ENCODE measurements at places on chromosomes 5 and 9.

GRCh38 chr5:139912804-139913203 lies 117.2 kb downstream of the PSD2 start:
- no peak for DNase-seq

DNA sequence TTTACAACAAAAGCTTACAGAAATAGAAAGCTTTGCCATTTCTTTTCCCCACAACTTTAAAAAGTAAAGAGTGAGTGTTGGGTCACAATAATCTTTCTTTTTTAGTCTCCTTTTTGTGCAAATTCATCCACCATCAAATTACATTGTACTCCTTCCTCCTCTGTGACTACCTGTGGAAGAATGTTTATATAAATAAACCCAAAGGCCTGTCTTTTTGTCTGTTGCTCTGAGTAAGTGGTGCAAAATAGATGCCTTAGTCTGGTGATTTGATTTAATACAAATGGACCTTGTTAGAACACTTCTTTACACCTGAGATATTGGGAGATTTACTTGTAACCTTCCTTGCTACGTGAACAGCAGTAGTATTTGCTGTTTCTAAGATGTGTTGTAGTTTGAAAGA lies 53.5 kb upstream of the TAF11L2 start:
- no peak for DNase-seq

DNA sequence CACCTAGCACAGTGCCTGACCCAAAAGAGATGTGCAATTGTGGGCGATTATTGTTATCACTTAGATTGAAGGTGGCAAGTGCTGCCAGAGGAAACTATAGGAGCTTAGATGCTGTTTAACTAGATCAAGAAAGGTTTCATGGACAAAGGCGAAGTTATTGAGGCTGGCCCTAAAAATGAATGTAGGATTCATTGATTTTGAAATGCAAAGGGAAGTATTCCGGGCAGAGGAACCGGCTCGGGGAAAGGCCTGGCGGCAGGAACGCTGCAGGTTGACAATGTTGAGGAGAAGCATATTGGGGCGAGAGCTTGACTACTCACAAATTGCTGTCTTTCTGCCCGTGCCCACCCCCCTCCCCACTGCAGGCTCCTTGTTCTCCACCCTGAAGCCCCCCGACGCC lies 37.4 kb upstream of the TTC1 start:
- DNase-seq = no peak

DNA sequence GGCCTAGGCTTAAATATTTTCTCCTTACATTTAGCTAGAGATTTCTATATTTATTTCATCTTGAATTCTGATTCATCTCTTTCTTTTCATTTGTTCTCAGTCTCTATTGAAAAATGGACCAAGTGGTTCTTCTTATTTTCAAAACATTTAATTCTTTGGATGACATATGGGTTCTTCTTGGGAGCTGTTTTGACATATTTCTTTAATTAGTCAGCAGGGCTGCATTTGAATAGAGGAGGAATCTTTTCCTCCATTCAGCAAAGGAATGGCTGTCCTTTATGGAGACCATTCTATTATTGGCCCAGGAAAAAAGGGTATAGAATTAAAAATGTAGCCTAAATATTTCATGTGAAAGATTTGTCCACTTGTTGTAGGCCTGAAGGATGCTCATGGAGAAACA lies 109.9 kb downstream of the RPS23 start:
- no peak for DNase-seq

DNA sequence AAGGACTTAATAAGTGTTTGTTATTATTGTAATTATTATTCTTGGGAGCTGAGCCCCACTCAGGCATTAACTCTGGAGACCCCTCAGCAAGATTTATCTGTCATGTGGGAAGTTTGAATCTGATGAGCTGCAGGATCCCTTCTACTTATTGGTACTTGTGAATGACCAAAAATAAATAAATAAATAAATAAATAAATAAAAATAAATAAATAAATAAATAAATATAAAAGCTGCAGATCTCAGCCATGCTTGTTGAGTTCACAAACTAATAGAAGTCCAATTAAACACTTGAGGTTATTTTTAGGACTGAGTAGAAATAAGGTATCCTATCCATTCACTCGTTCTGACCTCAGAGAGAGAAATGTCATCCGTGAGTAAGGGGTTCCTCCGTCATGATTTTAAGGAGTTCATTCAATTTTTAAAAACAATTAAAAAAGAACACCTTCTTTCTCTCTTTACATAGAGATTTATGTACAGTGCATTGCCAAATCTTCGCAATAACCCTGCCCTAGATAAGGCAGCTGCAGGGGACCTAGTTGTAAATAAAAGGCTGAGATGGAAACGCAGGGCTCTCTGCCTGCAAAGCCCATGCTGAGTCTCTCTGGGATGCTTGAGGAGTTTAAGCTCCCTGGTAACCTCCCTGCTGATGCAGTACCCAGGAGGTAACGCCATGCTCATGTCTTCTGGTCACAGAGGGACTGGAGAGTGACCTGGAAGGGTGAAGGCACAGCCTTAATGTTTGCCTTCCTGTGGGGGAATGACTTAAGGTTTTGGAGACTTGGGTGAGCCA lies 1.2 kb downstream of the EFCAB9 start:
- no peak for DNase-seq

GRCh38 chr5:74140409-74140808 lies 500.1 kb downstream of the ENC1 start:
- DNase-seq = no peak

- no peak for DNase-seq
These were observed 129.3 kb downstream of the RXRA start for GRCh38 chr9:134455537-134455933.

- DNase-seq = no peak
These were observed 9.8 kb upstream of the SYNPO start for GRCh38 chr5:150630461-150631325.

DNA sequence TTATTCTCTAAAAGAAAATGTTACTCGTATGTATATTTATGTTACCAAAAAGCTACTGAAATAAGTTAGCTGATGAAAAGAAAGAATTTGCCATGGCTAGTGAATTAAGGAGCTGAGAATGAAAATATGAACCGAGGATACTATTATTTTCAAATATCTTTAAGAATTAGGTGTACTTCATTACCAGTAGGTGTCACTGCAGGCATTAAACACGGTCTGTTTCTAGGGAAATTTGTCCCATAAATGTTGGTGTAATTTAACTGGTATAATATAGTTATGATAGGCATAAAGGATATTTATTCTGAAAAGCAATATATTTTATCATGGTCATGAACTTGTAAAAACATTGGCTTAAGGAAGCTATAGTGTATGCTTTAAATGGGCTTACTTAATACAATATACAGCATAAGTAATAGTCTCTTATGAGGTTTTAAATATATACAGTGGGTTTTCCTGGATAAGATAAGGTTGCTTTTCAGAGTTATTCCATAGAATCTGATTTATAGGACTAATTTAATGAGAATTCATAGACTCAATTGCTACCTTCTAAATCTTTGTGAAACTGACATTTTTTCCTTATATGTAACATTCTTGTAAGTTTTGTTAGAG lies 72.4 kb upstream of the MPDZ start:
- DNase-seq = no peak

GRCh38 chr9:79020276-79020675 lies 551.5 kb upstream of the TLE4 start:
- no peak for DNase-seq

DNA sequence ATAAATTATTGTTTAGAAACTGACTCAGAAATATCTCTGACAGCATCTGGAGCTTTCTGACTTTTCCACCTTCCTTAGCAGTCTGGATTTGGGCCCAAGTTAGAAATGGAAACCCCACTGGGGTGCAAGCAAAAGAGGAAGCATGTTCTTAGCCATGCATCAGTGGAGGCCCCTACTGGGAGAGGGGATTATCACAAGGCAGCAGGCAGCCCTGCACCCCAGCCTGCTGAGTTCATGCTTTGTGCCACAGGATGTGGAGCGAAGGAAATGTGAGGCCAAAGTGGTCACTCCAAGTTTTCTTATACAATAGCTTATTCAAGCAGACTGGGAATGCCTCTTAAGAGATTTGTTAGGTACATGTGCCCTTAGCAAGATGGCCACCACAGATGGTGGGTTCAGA lies 146.5 kb upstream of the TLX3 start:
- no peak for DNase-seq

DNA sequence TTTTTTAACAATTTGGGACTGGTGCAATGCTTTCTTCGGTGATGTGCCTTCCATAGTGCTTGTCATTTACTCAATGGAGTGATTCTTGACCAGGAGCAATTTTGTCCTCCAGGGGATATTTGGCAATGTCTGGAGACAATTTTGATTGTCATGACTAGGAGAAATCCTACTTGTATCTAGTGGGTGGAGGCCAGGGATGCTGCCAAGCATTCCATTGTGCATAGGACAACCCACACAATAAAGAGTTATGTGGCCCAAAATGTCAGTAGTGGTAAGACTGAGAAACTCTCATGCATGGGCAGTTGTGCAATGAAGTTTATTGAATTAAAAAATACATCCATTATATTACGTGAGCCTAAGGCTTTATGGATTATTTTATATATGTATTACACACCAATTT lies 70.5 kb downstream of the FOCAD start:
- no peak for DNase-seq

DNA sequence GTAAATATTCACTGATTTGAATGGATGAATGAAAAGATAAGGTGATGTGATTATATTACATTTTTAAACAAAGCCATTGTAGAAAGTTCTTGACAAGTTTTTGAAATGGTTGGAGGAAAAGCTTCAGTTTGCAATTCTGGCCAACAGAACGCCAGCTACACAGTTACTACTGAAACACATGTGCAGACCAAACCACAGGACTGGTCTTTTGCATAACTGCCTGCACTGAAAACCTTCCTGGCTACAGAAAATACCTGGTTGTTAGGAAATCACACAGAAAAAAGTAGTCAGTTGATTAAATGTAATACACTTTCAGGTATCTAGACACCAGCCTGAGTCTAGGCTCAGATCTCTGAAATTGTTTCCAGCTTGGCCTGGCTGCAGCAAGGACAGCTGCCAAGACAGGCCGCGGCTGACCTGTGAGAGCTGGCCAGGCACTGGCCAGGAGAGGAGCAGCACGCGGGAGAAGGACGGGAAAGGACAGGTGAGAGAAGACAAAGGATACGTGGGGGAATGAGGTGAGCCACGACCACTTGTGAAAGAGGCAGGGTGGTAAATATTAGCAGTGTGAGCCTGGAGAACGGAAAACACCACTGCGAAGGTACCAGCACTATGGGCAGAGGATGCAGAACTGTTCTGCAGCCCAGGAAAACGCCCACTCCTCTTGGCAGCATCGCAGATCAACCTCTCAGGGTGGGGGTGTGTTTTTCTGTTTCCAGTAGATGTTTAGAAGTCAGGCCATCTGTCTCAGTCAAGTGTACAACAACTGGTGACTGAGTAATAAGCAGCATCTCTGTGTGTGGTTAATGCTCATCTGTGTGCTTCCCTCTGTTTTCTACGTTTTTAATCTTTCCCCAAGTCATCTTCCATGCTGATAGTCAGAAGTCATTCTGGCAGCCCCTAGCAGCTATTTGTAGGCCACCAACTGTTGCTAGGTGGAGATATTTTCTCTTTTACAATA lies 137.4 kb downstream of the SCAMP1 start:
- DNase-seq = no peak

GRCh38 chr9:135156525-135157510 lies 69.3 kb downstream of the OLFM1 start:
- no peak for DNase-seq

- DNase-seq = no peak
These were observed 375.8 kb downstream of the SEMA5A start for GRCh38 chr5:9170026-9170425.

DNA sequence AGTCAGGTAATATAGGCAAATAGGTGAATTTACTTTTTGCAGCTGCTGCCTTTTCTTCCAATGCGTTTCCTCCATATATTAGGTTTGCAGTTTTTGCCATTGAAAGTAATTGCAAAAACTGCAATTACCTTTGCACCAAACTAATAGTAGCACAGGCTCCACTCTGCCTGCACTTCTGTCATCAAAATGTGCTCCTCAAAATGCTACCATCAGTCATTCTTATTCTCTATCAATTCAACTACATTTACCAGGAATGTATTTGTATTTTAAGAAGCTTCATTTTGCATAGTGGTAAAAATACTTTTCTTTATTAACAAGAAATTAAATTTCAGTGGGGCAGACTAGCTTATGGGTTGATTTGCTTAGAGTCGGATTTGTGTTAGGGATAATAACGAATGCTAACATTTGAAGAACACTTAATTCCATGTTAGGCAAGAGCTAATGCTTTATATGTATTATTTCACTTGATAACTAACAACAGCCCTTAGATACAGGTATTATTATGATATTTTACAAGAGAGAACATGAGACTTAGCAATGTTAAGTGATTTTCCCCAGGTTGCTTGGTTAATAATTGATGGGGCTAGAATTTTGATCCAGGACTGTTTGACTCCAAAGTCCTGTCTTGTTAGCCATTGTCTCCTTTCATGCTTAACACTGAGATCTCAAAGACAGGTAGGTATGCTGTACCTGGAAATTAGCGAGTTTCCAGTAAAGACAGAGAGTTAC lies 300.4 kb downstream of the MAN2A1 start:
- no peak for DNase-seq

GRCh38 chr5:35440409-35440808 lies 177.3 kb upstream of the SPEF2 start:
- no peak for DNase-seq

DNA sequence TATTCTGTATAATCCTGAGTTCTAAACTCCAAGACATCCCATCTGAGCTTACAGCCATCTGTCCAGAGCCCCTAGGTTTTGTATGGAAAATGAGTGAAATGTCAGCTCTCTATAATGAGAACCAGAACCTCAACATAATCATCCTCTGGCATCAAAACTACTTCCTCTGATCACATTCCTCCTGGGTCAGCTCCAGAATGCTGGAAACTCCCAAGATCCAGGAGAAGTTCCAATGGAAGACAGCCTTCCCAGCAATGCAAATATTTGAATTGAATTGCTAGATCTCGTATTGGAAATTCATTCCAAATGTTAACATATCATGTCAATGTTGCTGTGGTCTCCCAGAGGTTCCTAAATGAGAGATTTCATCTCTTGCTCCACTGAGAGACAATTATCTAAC lies 23.8 kb downstream of the C9 start:
- no peak for DNase-seq

GRCh38 chr5:38115318-38115827 lies 143.0 kb upstream of the EGFLAM start:
- DNase-seq = no peak

DNA sequence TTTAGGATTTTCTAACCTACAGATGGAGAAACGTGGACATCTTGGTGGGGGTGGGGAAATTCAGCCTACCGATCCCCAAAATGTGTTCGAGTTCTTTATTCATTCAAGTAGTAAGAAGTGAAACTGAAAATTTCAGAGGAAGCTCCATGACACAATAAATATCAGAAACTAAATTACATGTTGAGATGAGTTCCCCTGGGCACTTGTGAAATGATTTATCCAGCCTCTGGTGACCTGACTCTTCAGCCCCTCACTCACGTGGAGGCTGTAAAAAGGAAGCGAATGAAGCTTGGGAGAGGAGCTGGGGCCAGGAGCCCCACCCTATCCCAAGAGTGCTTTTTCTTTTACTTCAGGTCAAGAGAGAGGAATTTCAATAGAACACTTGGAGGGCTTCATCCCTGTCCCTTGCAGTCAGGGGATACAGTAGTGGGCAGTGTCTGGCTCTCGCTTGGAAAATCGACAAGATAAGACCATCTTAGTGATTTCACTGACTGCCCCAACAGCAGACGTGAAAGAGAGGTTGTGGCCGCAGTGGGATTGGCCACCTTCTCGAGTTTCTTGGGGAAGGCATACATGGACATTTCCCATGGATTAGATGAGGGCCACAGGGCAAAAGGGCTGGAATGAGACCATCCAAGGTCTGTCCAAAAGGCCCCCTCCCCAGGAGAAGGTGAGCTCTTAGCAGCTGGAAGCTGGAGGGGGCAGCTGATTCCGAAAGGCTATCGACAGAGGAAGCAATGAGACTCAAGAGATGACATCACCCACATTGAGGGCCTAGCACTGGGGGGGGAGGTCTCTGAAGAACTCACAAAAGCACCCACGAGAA lies 76.8 kb upstream of the SH3PXD2B start:
- DNase-seq = no peak

All from C1 segment of cervical spinal cord (tissue), 14 donors.